Activated CD8-positive, alpha-beta memory T cell treated with anti-CD3 and anti-CD28 coated beads for 24 hours (primary cell): ENCODE measurements at places on chromosomes 13 and 19.

DNA sequence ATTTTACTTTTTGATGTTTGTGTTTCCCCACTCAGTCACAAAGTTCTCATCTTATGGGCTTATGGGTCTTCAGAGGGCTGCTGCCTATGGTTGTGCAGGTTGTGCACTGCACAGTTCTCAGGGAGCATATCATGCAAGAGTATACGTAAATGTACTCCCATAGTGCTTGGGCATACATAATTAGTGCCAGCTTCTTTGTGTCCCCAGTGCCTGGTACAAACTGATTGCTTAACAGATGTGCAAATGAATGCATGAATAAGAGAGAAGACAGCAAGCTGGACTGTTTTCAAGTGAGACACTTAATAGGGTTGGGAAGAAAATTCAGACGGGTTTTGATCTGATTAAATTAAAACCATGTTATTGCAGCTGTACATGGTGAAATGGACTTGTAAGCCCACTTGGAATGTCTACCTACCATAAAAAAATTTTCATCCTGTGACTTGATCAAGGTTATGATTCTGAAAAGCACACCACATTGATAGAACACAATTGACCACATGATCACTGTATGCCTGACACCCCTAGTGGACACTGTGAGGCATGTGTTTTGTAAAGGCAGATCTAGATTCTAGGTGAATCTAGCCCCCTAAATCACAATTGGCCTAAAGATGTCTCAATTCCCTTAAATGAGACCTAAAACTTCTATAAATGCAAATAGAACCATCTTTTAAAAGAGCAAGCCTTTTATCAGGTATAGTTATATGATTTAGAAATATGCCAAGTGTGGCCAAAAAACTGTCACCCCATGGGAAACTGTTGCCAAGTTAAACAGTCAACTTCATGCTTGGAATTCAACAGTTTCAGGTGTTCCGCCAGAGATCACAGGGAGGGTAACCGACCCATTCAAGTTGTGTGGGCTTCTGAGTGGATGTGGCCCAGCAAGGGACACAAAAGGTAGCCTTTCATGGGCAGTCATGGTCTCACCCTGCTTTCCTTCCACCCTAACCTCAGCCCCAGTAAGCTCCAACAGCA lies 27.9 kb downstream of the FAM124A start:
- no peak for DNase-seq

DNA sequence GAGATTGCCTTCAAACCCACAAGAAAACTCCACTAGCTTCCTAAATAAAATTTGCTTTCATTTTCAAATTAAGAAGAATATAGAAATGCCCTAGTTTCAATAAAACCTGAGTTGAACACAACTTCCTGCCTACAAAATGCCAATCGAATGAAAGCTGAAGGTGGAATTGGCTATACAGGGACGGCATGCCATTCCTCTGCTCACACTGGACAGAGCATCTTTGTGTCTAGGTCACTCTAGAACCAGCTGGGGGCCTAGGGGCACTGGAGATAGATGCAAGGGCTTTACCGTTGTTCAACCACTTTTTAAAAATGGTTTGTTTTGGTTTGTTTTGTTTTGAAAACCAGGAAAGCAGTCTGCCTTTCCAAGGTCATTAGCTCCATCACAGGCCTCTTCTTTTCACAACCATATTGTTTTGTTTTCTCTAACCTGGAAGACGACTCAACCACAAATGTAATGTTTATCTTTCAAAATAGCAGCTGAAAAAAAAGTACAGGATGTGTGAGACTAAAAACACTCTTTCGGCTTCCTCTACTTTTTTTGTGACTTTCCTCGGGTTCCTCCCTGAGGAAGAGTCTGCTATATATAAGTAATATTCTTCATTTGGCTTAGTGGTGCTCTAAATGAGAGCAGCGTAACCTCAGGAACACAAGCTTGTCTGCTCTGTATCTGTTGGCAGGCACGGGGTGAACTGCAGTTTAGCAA lies 11.9 kb upstream of the ITM2B start:
- no peak for DNase-seq

- no peak for DNase-seq
These were observed 68.5 kb upstream of the GTF3A start for GRCh38 chr13:27355894-27356293.

GRCh38 chr13:112638157-112638750 lies 50.3 kb upstream of the TUBGCP3 start:
- DNase-seq = no peak

GRCh38 chr13:48731001-48731658 lies 77.4 kb downstream of the CYSLTR2 start:
- no peak for DNase-seq

- DNase-seq = no peak
These were observed 9.6 kb downstream of the CD37 start for GRCh38 chr19:49344505-49345423.

- DNase-seq = no peak
These were observed 1.1 kb upstream of the GTF3A start for GRCh38 chr13:27423333-27423732.
